ENCODE measurements at places on chromosomes 12 and 14.

DNA sequence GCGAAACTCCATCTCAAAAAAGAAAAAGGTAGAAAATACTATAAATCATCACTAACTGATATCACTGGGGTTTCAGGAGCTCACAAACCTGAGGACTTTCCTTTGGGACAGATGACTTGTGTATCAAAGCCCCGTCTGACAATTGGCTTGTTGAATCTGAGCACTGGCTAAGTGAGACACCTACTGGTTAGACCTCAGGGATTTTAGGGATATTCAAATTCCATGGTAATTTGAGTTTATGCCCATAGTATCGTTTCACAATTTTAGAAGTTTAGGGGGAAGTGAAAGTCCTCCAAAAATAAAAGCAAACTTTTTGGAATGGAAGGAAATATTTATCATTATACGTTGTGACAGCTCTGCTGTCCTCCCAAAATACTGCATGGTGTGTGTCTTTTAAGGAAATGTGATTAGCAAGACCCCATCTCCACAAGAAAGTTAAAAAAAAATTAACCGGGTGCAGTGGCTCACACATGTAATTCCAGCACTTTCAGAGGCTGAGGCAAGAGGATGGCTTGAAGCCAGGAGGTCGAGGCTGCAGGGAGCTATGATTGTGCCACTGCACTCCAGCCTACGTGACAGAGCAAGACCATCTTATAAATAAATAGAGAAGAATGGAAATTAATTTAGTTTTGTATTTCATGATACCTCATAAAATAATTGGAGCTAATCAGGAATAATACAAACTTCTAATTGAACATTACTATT is 49.2 kb downstream of the FBXL14 start:
- no peak for DNase-seq

- DNase-seq, result no peak
Measured at GRCh38 chr12:45131506-45131905, 80.6 kb upstream of the DBX2 start.

DNA sequence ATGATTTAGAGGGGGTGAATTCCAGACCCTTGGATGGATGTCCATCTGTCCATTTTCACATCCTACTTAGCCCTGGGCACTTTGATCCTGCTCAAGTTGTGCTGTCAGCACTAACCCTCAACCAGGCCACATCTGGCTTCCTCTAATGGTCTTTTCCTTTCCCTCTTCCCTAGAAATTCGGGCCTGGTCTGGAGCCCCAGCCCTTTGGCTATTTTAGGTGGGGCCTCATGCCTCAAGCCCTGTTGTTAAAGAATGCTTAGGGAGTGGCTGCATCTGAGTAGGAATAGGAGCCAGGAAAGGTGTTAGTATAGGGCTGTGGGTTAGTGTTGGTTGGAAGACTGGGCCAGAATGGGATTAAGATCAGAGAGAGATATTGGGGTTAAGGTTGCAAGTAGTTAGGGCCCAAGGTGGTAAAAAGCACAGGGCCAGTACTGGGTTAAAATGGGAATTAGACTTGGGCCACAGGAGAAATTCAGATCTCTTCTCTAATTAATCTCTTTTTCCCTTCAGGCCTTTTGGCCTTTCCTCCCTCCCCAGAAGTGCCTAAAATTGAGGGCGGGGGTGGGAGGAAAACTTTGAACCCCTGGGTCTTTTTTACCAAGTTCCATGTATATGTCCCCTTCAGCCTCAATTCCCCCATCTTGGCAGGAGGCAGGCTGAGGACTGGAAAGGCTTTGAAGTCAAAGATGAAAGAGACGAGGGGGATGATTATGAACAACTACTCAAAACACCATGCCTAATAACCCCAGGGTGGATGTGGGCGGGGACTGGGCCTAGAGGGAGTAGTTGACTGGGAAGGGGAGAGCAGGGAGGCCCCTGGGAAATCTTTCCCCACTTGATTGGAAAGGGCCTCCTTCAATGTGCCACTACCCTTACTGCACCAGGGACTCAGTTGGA is 4.0 kb upstream of the ZNF385A start:
- DNase-seq, result no peak

DNA sequence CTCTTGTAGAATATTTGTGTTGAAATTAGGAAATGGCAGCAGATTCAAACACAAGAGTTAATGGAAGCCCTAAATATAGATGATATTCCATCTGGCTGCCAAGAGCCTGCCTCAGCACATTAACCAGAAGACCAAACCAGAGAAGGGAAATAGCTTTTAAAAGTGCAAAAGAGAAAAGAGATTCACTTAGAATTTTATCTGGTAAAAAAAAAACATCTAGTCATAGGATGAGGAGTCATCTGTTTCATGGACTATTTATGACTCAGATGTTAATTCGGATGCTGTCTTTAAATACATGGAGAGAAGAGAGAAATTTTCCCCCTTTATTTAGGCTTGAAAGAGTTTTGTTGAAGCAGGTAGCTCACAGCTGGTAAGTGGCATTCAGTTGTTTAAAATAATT is 201.6 kb upstream of the NUDT4 start:
- no peak for DNase-seq

- no peak for DNase-seq
Measured at GRCh38 chr14:88128816-88129215, 123.9 kb downstream of the GPR65 start.

GRCh38 chr12:80059102-80059501 is 40.2 kb upstream of the OTOGL start:
- DNase-seq, result no peak

DNA sequence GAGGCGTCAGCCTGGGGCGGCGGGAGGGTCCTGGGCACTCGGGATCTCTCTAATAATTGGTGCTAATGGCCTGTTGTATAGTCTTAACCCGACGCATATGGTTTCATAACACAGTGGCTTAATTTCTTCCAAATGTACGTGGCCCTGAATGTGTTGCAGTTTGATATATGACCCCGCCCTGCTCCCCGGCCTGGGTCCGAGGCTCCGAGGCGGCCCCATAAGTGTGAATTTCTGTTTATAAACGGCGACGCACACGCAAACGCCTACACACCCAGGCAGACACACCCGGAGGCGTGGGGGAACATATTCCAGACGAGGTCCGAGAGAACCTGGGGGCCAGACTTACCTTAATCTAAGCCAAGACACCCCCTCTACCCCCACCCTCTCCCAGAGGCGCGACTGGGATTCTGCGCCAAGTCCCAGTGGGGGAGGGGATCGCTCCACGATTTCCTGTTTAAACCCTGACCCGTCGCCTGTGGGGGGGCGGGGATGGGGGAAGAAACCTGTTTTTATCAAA is 9.7 kb upstream of the HOXC6 start:
- DNase-seq, result no peak

DNA sequence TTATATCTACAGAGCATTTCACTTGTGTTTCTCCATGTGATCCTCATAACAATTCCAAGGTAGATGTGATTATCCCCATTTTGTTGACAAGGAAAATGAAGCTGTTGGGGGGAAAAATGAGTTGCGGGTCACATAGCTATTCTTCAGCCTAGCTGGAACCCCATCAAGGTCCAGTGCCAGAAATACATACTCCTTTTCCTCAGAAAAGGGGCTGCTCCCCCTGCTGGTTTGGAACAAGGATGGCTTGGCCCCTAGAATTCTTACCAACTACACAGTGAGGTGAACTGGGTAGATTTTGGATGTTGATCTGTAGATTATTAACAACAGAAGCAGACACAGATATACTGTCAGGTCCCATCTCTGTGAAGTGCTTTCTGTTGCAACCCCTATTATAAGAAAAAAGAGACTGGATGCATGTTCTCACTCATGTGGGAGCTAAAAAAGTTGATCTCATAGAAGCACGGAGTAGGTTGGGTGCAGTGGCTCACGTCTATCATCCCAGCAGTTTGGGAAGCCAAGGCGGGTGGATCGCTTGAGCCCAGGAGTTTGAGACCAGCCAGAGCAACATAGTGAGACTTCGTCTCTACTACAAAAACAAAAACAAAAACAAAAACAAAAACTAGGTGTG is 8.9 kb downstream of the IKZF4 start:
- no peak for DNase-seq

DNA sequence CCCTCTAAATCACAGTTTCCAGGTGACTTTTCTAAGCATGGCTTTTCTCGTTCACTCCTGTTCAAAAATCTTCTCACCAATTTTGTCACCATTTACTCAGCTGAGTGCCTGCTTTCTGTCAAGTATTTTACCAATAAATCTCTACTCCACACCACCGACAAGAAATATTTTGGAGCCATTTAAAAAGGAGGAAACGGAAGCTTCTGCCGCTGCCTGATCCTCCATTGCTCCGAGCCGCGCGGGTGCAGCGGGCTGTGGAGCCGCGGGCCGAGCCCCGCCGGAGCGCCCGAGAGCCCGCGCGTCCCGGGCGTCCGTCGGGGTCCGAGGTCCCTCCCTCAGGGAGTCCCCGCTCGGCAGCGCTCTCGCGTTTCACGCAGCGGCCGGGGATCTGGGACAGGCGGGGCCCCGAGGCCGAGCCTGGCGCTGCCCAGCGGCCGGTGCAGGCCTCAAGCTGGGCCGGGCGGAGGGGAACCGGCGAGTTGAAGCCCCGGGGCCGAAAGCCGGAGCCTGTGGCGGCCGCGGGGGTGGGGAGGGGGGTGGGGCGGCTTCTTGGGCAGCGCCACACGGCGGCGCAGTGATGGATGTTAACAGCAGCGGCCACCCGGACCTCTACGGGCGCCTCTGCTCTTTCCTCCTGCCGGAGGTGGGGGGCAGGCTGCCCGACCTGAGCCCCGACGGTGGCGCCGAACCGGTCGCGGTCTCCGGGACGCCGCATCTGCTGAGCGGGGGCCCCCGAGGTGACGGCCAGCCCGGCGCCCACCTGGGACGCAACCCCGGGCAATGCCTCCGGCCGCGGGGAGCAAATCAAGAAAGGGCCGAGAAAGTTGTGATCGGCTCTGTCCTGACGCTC is 1.1 kb upstream of the HEBP1 start:
- DNase-seq, result peak; percentile 30

DNA sequence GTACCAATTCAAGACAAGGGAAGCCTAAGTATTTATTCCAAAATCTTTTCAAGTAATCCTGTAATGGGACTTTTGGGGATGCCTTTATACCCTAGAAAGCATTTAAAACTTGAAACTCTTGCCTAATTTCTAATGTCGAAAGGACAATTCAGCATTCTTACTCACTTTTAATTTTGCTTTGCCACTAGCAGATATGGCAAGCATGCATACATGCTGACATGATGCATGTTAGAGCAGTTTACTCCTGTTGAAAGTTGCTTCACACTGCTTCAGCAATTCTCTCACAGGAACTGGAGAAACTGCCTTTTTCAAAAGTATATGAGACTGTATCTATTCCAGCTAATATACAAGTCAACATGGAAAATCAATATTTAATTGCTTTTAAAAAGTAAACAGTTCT is 79.9 kb downstream of the TAOK3 start:
- no peak for DNase-seq

GRCh38 chr14:99571303-99571986 is 32.6 kb downstream of the CCDC85C start:
- no peak for DNase-seq

DNA sequence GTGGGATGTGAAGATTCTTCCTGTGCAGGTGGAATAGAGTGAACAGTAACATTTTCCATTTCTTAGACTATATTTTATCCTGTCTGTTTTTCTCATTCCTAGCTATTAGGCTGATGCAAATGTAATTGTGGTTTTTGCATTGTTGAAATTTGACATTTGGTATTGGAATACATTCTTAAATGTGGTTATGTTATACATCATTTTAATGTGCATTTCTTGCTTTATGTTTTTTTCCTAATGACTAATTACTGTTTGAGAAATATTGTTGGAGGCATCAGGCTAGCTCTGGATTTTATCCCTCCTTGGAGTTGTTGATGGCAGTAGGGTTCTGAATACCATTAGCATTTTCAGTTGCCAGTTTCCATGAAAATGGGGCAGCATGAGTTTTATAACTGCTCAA is 75.9 kb upstream of the GNG2 start:
- no peak for DNase-seq
